ENCODE measurements at places on chromosomes 13 and 19. TPM values are rescaled to one million over a fixed set of nuclear protein-coding genes. Genes with fewer than 3 reads are reported as not detected.

The POU4F1 gene
- 0.79 TPM for total RNA-seq

DNA sequence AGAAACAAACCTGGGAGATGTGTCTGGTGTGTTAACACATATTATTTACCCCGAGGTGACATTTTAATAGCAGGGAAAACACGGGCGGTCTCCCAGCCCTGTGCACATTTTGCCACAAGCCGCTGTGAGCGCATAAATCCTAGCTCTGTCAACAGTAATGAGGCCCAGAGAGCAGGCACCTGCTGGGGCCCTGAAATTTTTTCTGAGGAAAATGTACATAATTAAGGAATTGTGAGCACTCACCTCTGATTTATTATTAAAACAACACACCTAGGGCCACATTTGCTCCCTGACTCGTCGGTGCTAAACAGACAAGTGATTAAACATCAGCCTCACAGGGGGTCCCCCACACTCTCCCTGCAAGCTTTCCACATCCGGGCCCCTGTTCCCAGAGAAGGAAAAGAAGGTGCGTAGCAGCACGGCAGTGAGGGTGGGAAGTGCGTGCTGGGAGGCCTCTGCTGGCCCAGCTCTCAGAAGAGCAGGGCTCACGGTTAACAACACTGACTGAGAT is 616.3 kb downstream of the UQCRFS1 start:
- DNase-seq: no peak
- H3K36me3 ChIP-seq: no peaks in the 10 kb centered on the region
- H3K27me3 ChIP-seq: no peaks in the 10 kb centered on the region
- H3K4me1 ChIP-seq: no peaks in the 10 kb centered on the region
- H3K27ac ChIP-seq: no peak overlapping the region

The ERFL gene
- 3.3 TPM for total RNA-seq

DNA sequence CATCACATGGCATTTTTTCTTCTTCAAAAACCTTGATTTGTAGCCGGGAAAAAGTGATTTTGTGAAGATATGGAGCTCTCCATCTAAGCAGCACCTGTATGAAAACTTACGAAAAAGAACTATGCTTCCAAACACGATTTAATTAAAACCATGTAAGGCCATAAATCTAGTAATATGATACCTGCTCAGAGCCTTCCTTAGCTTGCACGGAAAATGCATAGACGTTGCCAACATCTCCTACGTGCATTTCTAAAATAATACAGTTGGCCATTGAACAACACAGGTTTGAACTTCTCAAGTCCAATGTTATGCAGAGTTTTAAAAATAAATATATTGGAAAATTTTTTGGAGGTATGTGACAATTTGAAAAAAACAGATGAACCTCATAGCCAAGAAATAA is 59.1 kb upstream of the RNF113B start:
- H3K27me3 ChIP-seq: no peaks in the 10 kb centered on the region
- DNase-seq: no peak
- H3K36me3 ChIP-seq: no peaks in the 10 kb centered on the region
- H3K4me1 ChIP-seq: no peaks in the 10 kb centered on the region
- H3K27ac ChIP-seq: no peak overlapping the region

DNA sequence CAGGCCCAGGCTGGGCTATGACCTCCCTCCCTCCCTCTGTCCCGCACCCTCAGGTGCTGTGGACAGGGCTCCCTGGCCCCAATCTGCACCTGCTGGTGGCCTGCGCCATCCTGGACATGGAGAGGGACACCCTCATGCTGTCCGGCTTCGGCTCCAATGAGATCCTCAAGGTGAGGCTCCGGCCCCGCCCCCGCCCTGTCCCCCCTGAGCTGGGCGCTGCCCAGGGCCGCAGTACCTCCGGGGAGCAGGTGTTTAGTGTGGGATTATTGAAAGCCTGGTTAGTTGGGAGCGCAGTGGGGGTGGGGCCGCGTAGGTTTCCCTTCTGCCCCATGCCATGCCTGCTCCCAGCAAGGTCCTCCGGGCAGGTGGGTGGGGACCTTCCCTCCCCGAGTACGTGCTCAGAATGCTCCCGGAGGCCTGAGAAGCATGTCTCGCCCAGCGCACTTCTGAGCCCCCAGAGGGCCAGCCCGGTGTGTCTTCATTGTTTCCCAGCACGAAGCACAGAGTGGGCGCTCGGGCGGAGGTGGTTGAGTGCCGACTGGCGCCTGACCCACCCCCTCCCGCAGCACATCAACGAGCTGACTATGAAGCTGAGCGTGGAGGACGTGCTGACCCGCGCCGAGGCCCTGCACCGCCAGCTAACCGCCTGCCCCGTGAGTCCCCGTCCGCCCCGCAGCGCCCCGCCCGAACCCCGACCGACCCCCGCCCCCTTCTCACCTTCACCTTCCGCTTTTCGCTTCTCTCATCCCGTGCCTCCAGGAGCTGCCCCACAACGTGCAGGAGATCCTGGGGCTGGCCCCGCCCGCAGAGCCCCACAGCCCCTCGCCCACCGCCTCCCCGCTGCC is 8.8 kb downstream of the IL4I1 start:
- DNase-seq: no peak
- H3K27ac ChIP-seq: no peak overlapping the region
- peaks cover 15% of the 10 kb centered on the region for H3K36me3 ChIP-seq
- H3K4me3 ChIP-seq: peak overlapping the region; percentile 29

DNA sequence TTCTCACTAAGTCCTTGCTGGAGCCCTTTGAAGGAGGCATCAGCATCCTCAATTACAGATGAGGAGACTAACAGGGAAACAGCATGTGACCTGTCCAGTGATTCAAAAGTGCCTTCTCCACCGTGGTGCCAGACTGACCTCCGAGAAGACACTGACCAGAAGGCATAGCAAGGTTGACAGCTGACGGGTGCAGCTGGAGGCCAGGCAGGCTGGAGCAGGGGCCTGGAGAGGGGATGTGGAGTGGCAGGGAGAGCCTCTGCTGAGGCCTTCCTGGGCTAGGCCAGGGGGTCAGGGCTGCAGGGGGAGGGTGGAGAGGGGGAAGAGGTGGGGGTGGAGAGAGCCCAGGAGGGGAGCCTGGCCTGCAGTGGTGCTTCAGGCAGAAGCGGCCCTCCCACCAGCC is 66.3 kb downstream of the KCTD15 start:
- peaks cover 2% of the 10 kb centered on the region for H3K27me3 ChIP-seq
- no peaks in the 10 kb centered on the region for H3K4me1 ChIP-seq
- DNase-seq: no peak
- no peak overlapping the region for H3K4me3 ChIP-seq

DNA sequence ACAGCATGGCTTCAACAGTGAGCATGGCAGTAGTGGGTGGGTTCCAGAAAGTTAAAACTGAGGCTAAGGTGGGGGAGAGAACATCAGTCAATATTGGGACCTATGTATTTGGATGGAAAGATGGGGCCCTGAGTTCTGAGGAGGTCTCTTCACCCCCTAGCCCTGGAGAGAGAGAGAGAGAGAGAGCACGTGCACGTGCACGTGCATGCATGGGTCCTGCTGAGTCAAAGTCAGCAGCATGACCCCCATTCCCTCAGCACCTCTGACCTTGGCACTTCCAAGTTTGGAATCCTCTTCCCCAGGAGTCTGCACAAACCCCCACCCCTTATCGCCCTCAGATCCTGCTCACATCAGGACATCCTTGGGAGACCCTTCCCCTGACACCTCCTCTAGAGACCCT is 32.5 kb upstream of the CEACAM1 start:
- no peak overlapping the region for H3K4me3 ChIP-seq
- no peaks in the 10 kb centered on the region for H3K4me1 ChIP-seq
- H3K27me3 ChIP-seq: peaks cover 31% of the 10 kb centered on the region
- no peaks in the 10 kb centered on the region for H3K36me3 ChIP-seq
- H3K27ac ChIP-seq: no peak overlapping the region

GRCh38 chr13:102784483-102784882 is 10.9 kb upstream of the TEX30 start:
- peaks cover 14% of the 10 kb centered on the region for H3K4me1 ChIP-seq
- H3K27ac ChIP-seq: no peak overlapping the region
- no peak overlapping the region for H3K4me3 ChIP-seq
- no peak for DNase-seq
- no peaks in the 10 kb centered on the region for H3K27me3 ChIP-seq

GRCh38 chr19:40154121-40154680 is 37.0 kb upstream of the MAP3K10 start:
- H3K27ac ChIP-seq: no peak overlapping the region
- H3K4me1 ChIP-seq: peaks cover 15% of the 10 kb centered on the region
- no peaks in the 10 kb centered on the region for H3K36me3 ChIP-seq
- DNase-seq: no peak
- H3K27me3 ChIP-seq: no peaks in the 10 kb centered on the region
- no peak overlapping the region for H3K4me3 ChIP-seq

DNA sequence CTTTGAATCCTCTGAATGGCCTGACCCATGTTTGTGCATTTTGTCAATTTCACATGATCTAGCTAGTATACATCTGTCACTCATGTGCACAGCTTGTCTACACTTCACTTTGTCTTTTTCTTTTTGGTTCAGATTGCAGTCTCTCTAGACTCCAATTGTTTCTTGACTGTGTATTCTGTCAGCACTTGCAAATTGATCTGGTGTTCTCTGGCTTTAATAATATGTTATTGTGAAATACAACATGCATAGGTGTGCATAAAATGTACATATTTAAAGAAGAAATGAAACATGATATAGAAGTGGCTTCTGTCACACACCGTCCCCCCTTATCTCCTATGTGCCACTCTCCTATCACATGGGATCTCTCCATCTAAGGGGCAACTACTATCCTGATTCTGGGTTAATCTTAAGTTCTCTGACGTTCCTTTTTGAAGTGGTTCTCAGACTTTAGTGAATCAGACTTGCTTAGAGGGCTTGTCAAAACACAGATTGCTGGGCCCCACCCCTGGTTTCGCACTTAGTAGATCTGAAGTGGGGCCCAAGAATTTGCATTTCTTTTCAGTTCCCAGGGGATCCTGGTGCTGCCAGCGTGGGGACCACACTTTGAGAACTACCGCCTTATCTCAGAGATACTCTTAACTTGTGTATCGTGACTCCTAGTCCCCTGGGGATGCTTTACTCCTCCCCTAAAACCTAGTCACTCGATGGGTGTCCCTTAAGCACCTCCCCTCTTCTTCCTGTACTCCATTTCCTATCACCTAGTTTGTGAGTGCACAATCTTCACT is 5.8 kb downstream of the KRTDAP start:
- no peak overlapping the region for H3K27ac ChIP-seq
- H3K4me3 ChIP-seq: no peak overlapping the region
- H3K4me1 ChIP-seq: peaks cover 16% of the 10 kb centered on the region
- peak; percentile 16 for DNase-seq

GRCh38 chr13:113411216-113412023 is 41.9 kb downstream of the ADPRHL1 start:
- H3K4me1 ChIP-seq: no peaks in the 10 kb centered on the region
- no peak for DNase-seq

- DNase-seq: no peak
- no peak overlapping the region for H3K27ac ChIP-seq
- H3K27me3 ChIP-seq: no peaks in the 10 kb centered on the region
- no peaks in the 10 kb centered on the region for H3K4me1 ChIP-seq
Observed at GRCh38 chr13:89577301-89577700, 1770.2 kb upstream of the MIR17HG start.

- peak; percentile 66 for DNase-seq
- H3K27ac ChIP-seq: no peak overlapping the region
- H3K36me3 ChIP-seq: peaks cover 8% of the 10 kb centered on the region
- peaks cover 21% of the 10 kb centered on the region for H3K4me1 ChIP-seq
- H3K4me3 ChIP-seq: no peak overlapping the region
Observed at GRCh38 chr19:47280183-47280797, 5.6 kb downstream of the INAFM1 start.

DNA sequence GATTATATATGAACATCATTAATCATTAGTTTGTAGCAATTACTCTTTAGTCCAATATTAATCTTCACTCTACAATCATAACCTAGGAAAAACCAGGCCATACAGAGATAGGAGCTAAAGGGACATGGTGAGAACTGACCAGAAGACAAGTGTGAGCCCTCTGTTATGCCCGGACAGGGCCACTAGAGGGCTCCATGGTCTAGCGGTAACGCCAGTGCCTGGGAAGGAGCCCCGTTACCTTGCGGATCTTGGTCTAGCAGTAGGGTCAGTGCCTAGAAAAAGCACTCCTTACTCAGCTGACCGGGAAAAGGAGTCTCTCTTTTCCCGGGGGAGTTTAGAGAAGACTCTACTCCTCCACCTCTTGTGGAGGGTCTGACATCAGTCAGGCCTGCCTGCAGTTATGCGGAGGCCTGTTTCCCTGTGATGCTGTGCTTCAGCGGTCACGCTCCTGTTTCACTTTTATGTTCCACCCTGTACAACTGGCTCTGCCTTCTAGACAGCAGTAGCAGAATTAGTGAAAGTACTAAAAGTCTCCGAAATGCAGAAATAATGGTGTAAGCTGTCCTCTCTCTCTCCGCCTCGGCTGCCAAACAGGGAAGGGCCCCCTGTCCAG is 13.8 kb downstream of the OR7D4 start:
- H3K36me3 ChIP-seq: no peaks in the 10 kb centered on the region
- H3K4me3 ChIP-seq: peak overlapping the region; percentile 61
- no peaks in the 10 kb centered on the region for H3K4me1 ChIP-seq
- H3K27ac ChIP-seq: no peak overlapping the region
- DNase-seq: peak; percentile 77

DNA sequence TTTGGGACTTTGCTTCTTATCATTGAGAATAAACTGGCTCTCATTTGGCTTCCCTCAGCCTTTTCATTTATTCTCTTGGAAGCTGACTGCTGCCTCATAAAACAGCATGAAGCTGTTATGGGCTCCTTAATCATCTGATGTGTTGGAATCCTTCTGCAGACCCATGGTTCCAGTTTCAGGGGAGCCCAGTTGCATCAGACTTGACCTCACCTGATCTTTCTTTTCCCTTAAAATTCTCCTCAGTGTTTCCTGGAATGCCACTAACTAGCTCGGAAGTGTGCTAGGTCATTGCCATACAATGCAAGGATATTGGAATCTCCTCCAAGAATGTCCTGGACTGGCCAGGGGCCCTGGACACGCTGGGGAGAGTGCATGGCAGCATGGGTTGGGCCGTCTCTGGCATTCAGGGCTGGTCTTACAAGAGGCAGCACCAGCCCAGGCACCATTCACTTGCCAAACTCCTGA is 158.7 kb downstream of the FLT1 start:
- H3K27ac ChIP-seq: no peak overlapping the region
- no peaks in the 10 kb centered on the region for H3K36me3 ChIP-seq
- H3K27me3 ChIP-seq: no peaks in the 10 kb centered on the region
- peaks cover 8% of the 10 kb centered on the region for H3K4me1 ChIP-seq
- H3K4me3 ChIP-seq: no peak overlapping the region

The CEACAM16 gene
- not detected for total RNA-seq

DNA sequence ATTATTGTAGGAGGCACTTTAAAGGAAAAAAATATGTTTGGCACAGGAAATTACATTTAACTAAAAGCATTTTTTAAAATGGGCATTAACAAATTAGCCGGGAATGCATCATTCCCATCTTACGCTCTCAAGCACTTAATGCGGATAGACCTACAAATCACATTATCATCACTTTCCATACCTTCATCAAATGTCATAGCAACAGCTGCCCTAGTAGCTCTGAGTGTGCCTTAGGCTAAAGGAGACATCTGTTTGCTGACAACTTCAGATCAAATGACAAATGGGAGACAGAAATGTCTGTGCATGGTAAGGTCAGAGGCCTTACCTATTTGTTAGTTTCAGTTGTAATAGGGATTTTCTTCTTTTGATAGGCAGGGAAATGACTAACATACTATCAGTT is 773.2 kb upstream of the SLC10A2 start:
- DNase-seq: no peak
- H3K4me3 ChIP-seq: no peak overlapping the region
- no peak overlapping the region for H3K27ac ChIP-seq
- no peaks in the 10 kb centered on the region for H3K4me1 ChIP-seq
- no peaks in the 10 kb centered on the region for H3K36me3 ChIP-seq

- H3K4me1 ChIP-seq: no peaks in the 10 kb centered on the region
- DNase-seq: no peak
- H3K36me3 ChIP-seq: no peaks in the 10 kb centered on the region
- H3K27me3 ChIP-seq: no peaks in the 10 kb centered on the region
- H3K27ac ChIP-seq: no peak overlapping the region
Observed at GRCh38 chr13:57644106-57644505, 12.6 kb downstream of the PCDH17 start.

GRCh38 chr13:30156270-30156669 is 151.1 kb downstream of the KATNAL1 start:
- no peaks in the 10 kb centered on the region for H3K27me3 ChIP-seq
- DNase-seq: no peak
- H3K27ac ChIP-seq: peak overlapping the region; percentile 22

Data from activated T-cell treated with anti-CD3 and anti-CD28 coated beads, Interleukin-2, amount 50 U/mL, for 72 hours (primary cell).